GM18507 (cell line): ENCODE measurements at places on chromosomes 13 and 19.
A peak's percentile ranks its signal among the peaks of the same experiment; 100 is the strongest.

DNA sequence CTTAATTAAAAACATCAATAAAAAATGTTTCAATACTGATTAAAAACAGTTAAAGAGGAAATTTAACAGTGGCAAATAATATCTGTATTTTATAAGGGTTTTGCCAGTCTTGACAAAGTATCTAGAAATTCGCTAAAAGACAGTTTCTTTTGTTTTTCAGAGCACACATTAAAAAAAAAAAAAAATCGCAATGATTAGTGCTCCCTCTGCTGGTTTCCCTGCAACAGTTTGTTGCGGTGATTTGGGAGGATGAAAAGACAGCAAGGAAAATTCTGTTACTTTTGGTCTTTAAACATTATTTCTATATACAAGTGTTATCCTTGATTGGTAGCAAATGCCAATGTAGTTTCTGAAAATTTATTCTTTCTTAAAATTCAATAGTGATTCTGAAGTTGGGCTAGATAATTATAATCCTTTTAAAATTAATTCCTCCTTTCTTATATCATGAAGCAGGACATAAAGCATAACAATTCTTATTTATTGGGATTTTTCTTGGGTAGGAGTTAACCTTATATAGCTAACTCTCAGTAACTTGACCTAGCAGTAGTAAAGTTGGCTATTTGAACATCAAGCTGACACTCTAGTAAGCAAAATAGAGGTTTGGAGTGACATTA, 23.1 kb upstream of the SPRY2 start:
- DNase-seq, result no peak

GRCh38 chr19:16088351-16089009, 12.2 kb downstream of the TPM4 start:
- no peak for DNase-seq

DNA sequence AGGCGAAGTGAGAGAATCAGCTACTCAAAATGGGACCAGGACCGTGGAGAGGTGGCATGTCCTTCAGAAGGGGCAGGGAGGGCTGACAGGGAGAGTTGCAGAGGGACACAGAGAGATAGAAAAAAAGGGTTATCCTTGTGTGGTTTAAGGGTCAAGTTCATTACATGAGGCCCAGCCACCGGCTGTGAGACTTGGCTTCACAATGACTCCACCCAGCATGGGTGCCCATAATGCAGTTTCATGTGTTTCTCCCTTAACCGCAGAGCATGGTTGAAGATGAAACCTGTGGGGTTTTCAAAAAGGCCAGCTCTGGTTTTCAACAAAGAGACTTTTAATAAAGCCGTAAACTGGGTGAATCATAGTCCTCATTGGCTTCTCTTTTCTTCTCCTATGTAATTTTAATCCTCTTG, 164.6 kb downstream of the KLF5 start:
- no peak for DNase-seq

DNA sequence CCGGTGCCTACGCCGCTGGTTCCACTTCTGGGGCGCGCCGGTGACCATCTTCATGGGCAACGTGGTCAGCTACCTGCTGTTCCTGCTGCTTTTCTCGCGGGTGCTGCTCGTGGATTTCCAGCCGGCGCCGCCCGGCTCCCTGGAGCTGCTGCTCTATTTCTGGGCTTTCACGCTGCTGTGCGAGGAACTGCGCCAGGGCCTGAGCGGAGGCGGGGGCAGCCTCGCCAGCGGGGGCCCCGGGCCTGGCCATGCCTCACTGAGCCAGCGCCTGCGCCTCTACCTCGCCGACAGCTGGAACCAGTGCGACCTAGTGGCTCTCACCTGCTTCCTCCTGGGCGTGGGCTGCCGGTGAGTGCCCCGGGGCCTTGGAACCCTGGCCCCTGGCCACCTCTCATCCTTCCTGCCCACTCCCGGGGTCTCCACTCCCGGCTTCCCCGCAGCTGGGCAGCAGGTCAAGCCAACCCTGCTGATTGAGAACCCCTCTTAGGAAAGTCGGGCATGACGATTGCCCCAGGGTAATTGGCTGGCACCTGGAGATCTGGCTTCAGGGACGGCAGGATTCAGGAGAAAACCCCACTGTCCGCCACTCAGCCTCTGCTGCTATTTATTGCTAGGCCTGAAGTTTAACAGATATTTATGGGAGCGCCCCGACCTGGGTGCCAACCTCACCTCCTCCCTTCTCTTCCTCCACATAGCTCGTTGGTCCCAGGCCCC, 39.1 kb downstream of the TRPM4 start:
- DNase-seq, result no peak

DNA sequence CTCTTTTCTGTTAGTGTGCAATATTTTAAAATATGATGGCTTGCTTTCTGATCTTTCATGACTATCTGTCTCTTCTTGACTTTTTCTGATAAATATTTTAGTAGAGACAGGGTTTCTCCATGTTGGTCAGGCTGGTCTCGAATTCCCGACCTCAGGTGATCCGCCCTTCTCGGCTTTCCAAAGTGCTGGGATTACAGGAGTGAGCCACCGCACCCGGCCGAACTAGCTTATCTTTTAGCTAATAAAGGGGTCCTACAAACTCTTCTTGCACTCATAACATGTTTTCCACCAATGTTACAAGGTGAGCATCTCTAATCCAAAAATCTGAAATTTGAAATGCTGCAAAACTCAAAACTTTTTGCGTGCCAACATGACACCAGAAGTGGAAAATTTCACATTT, 535.2 kb upstream of the PCDH20 start:
- no peak for DNase-seq

- DNase-seq, result no peak
Observed at GRCh38 chr19:53192771-53193534, at the start of gene ZNF665. Gene ZNF665, minus strand, starts transcription at chr19:53193358. Its CDS starts 10,460 bp downstream, at chr19:53182898.

- DNase-seq, result no peak
Observed at GRCh38 chr13:47289567-47289966, 392.7 kb upstream of the HTR2A start.

DNA sequence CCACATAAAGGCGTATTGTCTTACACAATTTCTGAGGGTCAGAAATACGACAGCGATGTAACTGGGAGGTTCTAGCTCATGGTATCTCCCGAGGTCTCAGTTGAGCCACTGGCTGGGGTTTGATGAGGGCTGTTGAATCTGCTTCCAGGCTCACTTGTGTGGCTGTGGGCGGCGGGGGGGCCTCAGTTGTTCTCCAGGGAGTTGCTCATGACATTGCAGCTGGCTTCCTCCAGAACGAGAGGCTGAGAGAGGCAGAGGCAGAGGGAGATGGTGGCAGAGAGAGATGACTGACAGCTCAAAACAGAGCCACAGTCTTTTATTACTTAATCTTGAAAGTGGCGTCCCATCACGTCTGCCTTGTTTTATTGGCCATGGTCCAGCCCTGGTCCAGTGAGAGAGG, 6.2 kb upstream of the NLRP5 start:
- DNase-seq, result no peak

GRCh38 chr13:47893527-47893926, 107.5 kb downstream of the SUCLA2 start:
- no peak for DNase-seq

DNA sequence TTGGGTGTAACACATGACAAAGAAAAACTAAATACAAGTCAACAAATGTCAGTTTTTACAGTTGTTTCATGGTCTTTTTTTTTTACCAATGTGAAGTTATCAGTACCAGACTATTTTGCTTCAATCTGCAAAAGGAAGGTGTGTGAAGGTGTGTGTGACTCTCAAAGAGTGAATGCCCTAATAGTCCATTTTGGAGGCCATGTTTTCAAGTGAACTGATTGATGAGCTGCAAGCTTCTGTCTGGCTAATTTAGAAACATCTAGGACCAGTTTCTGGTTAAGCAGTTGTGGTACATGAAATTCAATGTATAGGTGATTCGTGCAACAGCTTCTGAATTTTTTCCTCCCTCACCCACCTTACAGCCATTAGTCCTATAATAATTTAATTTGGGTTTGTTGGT, 16.1 kb downstream of the KLF5 start:
- DNase-seq, result no peak

GRCh38 chr13:97460853-97461252, 26.9 kb downstream of the RAP2A start:
- no peak for DNase-seq

DNA sequence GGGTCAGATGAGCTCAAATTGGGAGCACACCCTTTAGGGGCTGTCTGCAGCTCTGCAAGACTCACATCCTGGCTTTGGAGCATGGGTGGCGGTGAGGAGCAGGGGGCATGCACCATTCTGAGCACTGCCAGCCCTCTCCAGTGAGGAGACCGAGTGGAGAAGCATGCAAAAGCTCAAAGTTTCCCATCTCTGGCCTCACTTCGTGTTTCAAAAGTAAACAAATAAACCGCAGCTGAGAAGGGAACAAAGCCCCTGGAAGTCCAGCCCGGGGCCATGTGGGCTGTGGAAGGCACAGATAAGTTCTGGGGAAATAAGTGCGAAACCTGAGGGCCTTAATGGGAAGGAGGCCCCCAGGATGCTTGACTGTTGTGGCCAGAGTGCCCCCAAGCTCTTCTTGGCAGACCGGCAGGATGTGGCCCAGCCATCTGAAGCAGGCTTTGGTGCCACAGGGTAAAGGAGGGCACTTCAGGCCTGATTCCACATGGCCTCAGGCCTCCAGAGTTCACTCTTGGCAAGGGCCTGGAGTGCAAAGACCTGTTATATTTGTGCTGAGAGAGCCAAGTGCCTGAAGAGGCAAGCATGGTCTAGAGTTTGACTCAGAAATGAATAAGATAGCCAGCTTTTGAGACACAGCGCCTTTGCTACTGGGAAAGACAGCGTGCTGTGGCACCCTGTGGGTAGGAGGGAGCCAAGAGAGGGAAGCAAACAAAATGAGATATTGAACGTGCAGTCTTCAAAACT, 1.2 kb downstream of the MEDAG start:
- DNase-seq, result no peak

- DNase-seq, result no peak
Observed at GRCh38 chr19:39017026-39017425, 15.3 kb downstream of the FBXO27 start.

- no peak for DNase-seq
Observed at GRCh38 chr13:33125821-33126570, 109.8 kb downstream of the KL start.

GRCh38 chr13:30806784-30807183, 71.4 kb downstream of the ALOX5AP start:
- no peak for DNase-seq

DNA sequence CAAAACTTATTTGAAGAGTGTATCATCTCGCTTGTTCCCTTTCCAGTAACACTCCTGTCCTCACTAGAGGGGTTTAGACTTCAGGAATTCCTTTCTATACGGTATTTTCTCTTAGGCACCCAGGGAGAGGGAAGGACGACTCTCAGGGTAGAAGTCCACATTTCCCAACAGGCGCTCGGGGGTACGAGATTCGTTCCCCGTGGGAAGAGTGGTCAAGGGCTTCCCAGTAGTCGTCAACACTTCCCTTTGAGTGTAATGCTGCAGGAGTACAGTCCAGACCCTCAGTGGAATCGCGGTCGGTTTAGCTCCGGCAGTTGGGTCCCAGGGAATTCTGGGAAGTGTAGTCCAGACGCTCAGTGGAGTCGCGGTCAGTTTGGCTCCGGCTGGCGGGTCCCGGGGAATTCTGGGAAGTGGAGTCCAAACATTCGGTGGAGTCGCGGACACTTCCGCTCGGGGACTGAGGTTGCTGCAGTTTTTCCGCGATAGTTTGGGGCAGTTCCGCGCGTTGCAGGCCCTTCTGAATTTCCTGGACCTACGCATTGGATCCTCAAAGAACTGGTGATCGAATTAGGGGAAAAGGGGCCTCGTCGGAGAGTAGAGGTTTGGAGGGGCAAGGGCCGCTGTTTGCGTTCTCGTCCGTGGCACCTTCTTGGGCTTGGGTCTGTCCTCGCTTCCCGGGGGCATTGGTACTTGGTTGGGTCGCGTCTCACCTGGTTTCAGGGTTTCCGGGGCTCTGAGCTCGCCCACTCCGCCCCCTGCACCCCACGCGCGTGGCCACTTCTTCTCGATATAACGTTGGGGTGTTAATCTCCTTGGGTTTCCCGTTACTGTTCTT, at the start of gene ZNF224:
Gene ZNF224 (plus strand): TSS at position 431 of the 835 bp plus-strand sequence. CDS start 3,513 bp downstream, outside the sequence.
- DNase-seq, result peak; percentile 75

DNA sequence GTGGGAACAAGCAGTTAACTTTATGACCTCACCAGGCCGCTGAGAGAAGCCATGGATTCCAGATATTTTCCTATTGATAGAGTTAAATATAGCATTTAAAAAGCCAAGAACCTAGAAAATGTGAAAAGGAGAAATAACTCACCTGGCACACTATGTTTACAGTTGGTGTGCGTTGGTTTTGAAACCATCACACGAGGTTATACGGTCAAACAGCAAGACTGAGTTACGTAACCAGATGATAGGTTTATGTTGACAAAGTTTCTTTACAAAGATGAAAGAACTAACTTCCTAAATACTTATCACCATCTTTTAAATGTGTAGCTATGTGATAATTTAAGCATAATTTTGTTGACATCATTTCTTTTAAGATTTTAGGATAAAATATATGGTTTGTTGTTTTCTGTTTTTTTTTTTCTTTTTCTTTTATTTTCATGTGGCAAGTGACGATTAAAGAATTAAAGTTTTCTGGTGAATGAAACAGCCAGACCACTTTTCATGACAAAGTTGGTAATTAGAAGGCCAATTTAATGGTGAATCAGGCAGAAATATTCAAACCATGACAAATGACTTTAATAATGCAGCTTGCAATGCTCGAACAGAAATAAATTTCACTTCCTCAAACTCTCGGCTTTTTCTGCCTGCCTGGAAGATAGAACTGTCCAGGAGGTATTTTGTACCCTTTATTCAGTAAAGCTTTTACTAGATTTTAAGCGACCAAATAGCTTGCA, 339.1 kb upstream of the OBI1 start:
- DNase-seq, result no peak

- peak; percentile 44 for DNase-seq
Observed at GRCh38 chr13:110676595-110677587, 29.0 kb downstream of the CARS2 start.

DNA sequence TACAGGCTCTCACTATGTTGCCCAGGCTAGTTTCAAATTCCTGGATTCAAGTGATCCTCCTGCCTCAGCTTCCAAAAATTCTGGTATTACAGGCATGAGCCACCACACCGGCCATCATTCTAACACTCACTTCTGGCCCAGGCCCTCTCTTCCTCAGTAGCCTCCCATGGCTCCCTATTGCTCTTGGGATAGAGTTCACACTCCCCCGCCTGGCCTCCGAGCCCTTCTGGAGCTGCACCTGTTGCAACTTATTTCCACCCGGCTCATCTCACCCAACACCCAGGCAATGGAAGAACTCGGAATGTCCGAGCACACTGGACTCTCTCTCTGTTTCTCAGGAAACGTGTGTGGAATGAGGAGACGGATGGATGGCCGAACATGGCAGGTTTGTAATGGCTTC, 9.0 kb upstream of the SBK3 start:
- DNase-seq, result no peak

DNA sequence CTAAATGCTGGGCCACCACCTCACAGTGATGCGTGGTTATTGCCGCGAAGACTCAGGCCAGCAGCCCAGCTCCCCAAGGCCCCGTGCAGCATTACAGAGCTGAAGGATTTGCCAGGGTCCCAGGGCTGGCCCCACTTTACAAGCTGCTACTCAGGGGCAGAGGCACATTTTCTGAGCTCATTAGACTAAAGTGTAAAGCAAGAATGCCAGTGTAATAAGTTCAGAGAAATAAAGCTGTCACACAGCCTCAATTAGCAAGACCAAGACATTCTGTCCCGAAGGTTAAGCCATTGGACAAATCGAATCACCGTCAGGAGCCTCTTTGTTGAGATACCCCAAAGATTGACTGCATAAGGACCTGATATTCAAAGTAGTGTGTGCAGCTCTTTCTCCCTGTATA, 428.4 kb downstream of the EFNB2 start:
- no peak for DNase-seq
